GM23248 (cell line): ENCODE measurements at places on chromosomes 7 and 10. TPM values are rescaled to one million over a fixed set of nuclear protein-coding genes. Genes with fewer than 3 reads are reported as not detected.

DNA sequence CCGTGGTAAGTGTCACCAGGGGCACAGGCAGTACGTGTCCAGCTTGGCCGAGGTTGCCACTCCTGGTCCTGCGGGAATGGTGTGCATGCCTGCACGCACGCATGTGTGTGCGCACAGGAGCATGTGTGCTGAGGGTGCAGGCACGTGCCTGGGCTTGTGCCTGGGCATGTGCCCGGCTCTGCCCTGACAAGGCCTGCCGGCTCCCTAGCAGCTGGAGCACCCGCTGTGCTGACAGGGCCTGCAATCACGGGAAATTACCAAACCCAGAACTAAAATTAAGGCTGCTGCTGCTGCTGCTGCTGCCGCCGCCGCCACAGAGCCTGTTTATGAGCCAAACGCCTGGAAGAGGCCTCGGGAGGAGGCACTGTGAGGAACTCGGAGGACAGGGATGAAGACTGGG, 28.7 kb downstream of the GHRHR start:
- DNase-seq = no peak

The CFAP69 gene
- 6.9 and 13.5 TPM in 2 replicates for total RNA-seq

DNA sequence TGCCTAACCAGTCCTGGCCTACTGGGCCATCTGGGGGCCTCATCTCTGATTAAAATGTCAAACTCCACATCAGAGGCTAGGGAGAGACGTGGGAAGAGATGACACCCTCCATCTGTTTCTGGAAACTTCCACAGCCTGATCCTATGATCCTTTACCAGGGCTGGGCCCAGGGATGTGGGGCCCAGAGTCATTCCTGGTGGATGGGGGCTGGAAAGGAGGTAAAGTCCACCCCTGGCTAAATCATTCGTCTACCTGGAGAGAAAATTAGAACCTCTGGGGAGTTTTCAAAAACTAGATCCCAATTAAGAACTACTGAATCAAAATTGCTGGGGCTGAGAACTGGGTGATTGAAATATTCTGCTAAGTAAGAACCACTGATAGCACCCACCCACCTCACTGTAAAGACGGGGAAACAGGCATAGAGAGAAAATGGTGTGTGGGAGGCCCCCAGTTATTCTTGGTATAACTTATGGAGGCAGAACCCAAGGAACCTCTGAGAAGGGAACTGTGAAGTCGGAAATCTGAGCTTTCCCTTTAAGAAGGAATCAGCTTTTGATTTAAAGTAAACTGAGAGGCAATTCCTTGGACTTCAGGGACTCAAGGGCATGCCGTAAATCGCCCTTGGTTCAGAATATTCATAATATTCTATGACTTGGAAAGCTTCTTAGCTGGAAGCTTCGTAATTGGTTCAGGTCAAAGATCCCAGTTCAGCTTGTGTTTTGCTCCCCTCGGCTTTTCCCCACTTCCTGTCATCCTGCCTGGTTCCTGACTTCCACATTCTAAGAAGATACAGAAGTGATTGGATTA, 53.1 kb downstream of the PRKAG2 start:
- no peak for DNase-seq

The SMKR1 gene
- not detected in 2 replicates for total RNA-seq

The PPP1R17 gene
- total RNA-seq = not detected in 2 replicates

The IL6 gene
- total RNA-seq = 15.3 and 18.7 TPM in 2 replicates

- DNase-seq = no peak
Observed at GRCh38 chr10:31073996-31074721, 42.5 kb upstream of the ZNF438 start.

DNA sequence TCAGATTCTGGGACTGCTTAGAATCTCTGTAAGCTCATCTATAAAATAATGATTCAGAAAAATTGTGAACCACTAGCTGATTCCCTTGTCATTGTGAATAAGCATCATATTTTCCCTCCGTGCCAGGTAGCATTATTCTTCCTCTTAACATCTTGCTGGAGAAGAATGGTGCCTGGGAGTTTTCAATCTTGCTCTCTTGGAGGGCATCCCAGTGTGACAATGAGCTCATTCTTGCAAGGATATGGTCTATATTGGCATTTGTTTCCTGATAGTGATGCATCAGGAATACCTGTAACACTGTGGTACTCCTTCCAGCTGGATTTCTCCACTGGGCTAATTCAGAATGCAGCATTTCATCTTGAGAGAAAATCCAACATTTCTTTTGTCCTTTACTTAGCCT, 126.4 kb upstream of the ITGB1 start:
- no peak for DNase-seq

The CCDC71L gene
- 77.6 and 124 TPM in 2 replicates for total RNA-seq

- peak; percentile 9 for DNase-seq
Observed at GRCh38 chr10:132306864-132307751, 642 bp downstream of the STK32C start.

DNA sequence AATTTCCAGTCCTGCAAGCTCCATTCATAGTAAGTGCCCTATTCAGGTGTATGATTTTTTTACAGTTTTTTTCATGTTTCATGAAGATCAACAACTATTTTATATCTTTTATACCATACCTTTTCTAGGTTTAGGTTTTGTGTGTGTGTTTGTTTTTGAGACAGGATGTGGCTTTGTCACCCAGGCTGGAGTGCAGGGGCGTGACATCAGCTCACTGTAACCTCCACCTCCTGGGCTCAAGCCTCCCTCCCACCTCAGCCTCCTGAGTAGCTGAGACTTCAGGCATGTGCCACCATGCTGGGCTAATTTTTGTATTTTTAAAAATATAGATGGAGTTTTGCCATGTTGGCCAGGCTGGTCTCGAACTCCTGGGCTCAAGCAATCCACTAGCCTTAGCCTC, 35.0 kb downstream of the ARMH3 start:
- DNase-seq = no peak

- no peak for DNase-seq
Observed at GRCh38 chr10:88938938-88939337, 13.6 kb downstream of the ACTA2 start.

The NUDT13 gene
- 0.51 and 1.7 TPM in 2 replicates for total RNA-seq

The EN2 gene
- not detected in 2 replicates for total RNA-seq

The SPDYE8 gene
- not detected in 2 replicates for total RNA-seq

GRCh38 chr7:42745357-42746059, 166.4 kb downstream of the C7orf25 start:
- DNase-seq = peak; percentile 49

GRCh38 chr7:95405208-95405607, 9.0 kb upstream of the PON3 start:
- DNase-seq = no peak

GRCh38 chr7:123535517-123535916, 1.1 kb upstream of the IQUB start:
- no peak for DNase-seq
